AG04449 (cell line): ENCODE measurements at places on chromosomes 2 and 18.

GRCh38 chr2:207334624-207335371 lies 169.1 kb upstream of the KLF7 start:
- DNase-seq, result peak; percentile 96

- DNase-seq, result no peak
These were observed 56.5 kb downstream of the KYNU start for GRCh38 chr2:142933916-142934315.

DNA sequence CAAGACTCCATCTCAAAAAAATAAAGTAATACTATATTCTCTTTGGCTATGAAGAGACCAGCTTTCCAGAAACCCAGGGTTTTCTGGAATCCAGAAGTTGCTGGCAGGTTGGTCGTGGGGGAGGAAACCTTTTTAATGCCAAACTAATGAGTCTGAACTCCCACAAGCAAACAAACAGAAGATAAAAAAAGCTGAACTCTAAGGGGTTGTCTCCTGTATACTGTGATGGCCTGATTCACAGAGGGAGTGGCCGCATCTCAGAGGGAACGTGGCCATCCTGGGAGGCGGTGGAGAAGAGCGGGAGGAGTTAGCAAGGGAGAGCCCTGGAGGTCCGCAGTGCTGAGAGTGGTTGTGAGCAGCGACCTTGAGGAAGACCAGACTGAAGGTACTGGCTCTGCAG lies 36.1 kb downstream of the LIMS1 start:
- no peak for DNase-seq

DNA sequence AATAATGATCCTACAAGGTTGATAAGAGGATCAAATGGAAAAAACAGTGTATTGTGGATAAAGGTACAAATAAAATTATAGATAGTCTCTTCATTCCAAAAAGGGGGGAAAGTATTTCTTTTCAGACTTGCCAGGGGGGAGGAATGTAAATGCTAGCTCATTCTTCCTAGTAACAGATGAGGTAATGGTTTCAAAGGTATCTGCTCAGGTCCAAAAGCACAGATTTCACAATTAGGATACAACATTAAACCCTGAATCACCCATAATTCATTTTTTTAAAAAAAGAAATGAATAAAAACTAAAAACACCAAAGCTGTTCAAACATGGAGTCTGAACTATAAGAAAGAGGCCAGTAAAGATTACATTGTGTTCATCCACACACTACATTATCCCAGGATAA lies 142.0 kb downstream of the ATAD2B start:
- DNase-seq, result no peak

- DNase-seq, result no peak
These were observed 19.8 kb upstream of the NFU1 start for GRCh38 chr2:69456950-69457445.

- no peak for DNase-seq
These were observed 6.5 kb upstream of the YWHAQ start for GRCh38 chr2:9637330-9637729.

GRCh38 chr18:46920653-46921052 lies 3.3 kb downstream of the KATNAL2 start:
- DNase-seq, result no peak

DNA sequence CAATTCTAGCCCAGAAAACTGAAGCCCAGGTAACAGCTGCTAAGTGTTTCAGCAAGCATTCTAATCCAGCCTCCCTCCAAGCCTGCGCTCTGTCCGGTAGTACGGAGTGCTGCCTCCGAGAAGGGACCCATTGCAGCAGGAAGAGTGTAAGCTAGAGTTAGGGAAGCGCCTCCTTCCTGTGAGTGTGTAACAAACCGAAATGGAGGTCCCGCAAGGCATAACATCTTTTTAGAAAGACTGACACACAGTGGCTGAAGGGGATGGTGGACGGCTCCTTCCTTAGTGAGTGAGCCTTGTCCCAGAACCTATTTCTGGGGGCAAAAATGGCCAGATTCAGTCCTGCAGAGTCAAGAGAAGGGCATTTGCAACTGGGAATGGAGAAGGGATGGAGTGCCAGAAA lies 12.2 kb downstream of the PKDCC start:
- no peak for DNase-seq

GRCh38 chr2:172472446-172473033 lies 45.2 kb downstream of the ITGA6 start:
- DNase-seq, result no peak

GRCh38 chr2:218983934-218984238 lies 1.1 kb downstream of the FEV start:
- no peak for DNase-seq

DNA sequence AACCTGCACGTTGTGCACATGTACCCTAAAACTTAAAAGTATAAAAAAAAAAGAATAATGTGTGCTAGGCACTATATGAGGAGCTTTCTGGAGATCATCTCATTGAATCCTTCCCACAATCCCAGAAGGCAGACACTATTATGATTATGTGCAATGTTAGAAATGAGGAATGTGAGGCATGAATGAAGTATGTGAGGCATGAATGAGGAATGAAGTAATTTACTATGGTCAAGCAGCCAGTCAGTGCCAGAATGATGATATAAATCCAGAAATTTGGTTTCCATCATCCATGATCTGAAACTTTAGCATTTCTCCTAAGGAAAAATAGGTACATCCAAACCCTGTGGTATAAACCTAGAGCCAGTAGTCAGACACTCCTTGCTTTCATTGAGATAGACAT lies 42.0 kb downstream of the CCDC148 start:
- DNase-seq, result peak; percentile 36
